ENCODE measurements at places on chromosomes 7 and 10. TPM values are rescaled to one million over a fixed set of nuclear protein-coding genes. Genes with fewer than 3 reads are reported as not detected.

- DNase-seq, result no peak
Observed at GRCh38 chr7:18693816-18694215, 198.3 kb downstream of the HDAC9 start.

DNA sequence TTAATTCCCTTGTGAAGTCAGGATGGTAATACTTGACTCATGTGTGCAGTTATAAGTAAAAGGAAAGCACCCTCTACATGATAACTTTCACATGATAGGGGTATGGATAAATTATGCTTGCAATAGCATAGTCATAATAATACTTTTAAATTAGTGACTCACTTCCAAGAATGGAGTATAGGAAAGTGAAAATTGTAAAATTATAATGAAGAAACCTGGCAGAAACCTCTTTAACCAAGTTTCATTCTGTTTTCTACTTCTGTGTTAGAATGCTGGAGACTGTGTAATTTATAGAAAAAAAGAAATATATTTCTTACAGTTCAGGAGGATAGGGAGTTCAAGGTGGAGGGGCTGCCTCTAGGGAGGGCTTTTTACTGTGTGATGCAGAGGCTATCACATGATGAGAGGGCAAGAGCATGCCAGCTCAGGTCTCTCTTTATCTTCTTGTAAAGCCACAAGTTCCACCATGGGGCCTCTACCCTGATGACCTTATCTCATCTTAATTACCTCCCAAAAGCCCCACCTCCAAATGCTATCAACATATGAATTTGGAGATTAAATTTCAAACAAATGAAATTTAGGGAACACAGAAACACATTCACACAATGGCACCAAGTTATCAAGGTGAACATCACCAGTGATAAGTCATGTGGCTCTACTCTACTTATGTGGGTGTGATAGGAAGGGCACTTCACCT, 43.2 kb downstream of the HDAC9 start:
- no peak for DNase-seq

Gene ZCWPW1
- 1.3 TPM for total RNA-seq

Gene MALRD1
- total RNA-seq, result not detected

- DNase-seq, result no peak
Observed at GRCh38 chr10:132226586-132227405, 40.0 kb downstream of the DPYSL4 start.

DNA sequence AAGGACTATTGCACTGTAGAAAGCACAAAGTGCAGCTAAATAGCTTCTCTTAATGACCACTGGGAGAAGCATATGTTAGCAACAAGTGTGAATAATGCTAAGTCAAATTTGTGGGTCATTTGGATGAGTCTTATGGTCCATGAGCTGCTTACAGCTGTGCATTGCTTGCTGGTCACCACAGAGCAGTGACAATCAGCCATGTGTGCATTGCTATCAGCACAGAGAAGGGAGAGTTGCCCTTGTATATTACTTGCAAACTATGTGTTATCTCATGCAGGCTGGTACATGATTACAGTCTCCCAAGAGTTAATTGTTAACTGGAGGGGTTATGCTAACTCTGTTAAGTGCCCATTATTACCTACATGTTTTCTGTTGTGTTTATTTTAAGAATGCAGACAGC, 25.7 kb downstream of the MRPS33 start:
- DNase-seq, result no peak

DNA sequence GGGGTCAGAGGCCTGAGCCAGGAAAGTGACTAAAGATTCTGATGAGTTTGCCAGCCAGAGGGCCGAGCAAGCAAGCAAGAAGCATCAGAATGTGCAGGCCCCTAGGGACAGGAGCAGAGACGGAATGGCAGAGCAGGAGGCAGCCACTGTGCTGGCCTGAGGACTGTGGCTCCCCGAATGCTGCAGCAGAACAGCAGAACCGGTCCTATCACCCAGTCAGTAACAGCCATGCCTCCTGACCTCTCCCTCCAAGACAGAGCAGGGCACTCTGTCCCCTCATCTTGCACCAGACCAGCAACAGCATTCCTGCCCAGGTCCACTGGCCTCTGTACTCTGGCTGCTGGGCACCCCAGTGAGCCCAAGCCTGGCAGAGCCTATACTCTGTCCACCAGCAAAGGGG, 85.9 kb downstream of the ARHGAP22 start:
- DNase-seq, result no peak

DNA sequence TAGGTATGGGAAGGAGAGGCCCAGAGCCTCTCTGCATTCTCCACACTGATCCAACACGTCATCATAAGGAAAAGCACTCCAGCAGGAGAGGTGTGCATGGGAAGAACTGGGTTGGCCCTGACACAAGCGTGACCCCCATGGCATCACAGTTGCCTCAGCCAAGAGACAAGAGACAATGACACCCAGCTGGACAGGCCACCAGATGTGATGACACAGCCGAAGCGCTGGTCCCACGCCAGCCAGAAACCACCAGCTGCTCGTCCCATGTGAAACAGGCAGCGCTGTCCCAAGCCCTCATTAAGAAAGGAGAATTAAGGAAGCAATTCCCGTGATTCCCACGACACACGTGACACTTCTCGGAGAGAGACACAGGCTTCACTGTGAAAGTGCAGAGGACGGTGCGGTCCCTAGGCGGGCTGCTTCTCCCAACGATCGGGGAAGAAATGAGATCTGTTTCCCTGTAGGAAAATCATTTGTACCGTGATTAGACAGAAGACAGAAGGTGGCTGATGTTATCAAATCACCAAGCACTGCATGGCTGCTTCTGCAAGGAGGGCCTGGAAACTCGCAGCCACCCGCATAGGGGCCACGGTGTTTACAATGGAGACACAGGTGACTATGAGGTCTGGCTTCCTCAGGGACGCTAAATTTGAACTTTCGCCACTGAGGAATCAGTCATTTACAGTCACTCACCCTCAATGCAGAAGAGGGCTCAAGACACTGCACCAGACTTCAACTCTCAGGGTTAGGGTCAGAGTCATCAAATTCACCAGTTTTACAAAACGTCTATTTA, 74.5 kb downstream of the DIP2C start:
- DNase-seq, result no peak

Gene ERLIN1
- total RNA-seq, result 31.6 TPM

Measured in bronchial epithelial cell (primary cell).